ENCODE measurements at places on chromosomes 2 and 18. TPM values are rescaled to one million over a fixed set of nuclear protein-coding genes. Genes with fewer than 3 reads are reported as not detected.

Gene ASAP2
- 44.0 TPM for total RNA-seq

Gene EVX2
- not detected for total RNA-seq

Gene MAPRE3
- total RNA-seq = 2.0 TPM

Gene BOK
- 39.4 TPM for total RNA-seq

Gene MYO5B
- total RNA-seq = 0.14 TPM

Data from pulmonary artery endothelial cell (primary cell).